ENCODE measurements at places on chromosomes 2 and 18.

DNA sequence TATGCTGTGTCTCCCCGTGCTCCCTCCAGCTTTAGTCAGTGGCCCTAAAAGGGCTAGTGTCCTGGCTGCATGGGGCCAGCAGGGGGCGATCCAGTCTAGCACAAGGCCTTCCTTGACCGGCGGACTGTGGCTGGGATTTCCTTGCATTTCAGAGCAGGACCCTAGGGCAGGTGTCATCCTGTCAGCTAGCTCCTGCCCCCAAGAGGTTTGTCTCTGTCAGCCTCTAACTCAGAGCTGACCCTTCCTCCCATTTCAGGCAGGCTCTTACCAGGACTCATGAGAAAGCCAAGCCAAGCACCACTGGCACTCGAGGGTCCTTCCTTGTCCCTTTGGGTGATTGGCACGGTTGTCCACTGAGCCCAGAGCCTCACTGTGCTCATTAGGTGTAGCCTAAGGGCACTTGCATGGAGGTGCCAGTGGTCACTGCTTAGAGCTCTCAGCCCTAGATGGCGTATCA, 140.3 kb downstream of the RPIA start:
- no peak for DNase-seq

GRCh38 chr2:197847651-197848401, 43.4 kb downstream of the PLCL1 start:
- DNase-seq, result no peak

GRCh38 chr2:11243512-11243911, 88.2 kb downstream of the SLC66A3 start:
- DNase-seq, result no peak

GRCh38 chr18:42028247-42028832, 73.3 kb downstream of the PIK3C3 start:
- peak; percentile 27 for DNase-seq

- DNase-seq, result no peak
Observed at GRCh38 chr2:149223472-149224095, 106.8 kb upstream of the LYPD6 start.

DNA sequence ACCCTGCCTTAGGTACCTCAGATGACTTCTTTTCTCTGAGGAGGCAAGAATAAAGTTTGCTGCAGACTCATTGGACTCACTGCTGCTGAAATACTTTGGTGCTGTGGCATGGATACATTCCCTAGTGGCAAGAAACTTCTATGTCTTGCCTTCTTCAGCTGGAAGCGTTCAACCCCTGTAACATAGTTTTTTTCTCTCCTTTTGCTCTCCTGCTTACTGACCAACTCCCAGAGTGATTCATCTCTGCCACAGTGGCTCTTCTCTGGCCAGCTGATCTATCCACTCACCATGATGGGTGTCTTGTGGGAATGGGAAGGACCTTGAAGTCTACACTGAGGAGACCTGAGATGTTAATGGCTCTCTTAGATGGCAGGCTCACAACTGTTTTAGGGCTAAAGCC, 309.3 kb upstream of the LRRTM4 start:
- DNase-seq, result no peak

GRCh38 chr2:8002765-8003393, 679.0 kb upstream of the ID2 start:
- no peak for DNase-seq

GRCh38 chr2:233355916-233356315, 1.6 kb downstream of the DGKD start:
- DNase-seq, result no peak

DNA sequence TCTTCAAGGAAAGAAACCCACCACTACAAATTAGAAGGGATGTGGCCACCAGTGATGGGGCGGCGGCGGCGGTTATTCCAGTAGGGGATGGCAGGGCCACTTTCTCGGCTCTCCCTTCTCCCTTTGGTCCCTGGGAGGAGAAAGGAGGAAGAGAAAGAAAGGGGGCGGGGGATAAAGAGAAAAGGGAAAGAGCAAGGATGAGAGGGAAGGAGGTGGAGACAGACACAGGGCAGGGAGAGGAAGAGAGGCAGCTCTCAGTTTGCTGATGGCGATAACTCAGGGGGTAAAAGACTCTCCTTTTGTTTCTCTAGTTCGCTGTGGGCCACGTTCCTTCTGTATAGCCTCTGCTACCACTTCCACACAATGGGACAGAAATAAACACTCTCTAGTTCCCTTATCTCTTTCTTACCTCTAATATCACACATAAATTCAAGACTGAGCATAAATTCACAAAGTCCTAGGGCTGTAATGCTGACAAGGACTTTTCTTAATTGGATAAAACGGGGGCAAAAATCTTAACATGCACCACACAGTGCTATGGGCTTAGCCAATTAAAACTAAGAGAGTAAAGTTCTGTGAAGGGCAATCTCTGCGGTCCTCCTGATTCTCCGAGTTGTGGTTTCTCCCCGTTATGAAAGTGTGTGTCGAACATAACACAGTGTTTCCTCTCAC, 14.6 kb downstream of the SFT2D3 start:
- no peak for DNase-seq

- DNase-seq, result no peak
Observed at GRCh38 chr2:191006997-191007783, 6.8 kb downstream of the STAT1 start.
